ENCODE measurements at places on chromosomes 3 and 15.

DNA sequence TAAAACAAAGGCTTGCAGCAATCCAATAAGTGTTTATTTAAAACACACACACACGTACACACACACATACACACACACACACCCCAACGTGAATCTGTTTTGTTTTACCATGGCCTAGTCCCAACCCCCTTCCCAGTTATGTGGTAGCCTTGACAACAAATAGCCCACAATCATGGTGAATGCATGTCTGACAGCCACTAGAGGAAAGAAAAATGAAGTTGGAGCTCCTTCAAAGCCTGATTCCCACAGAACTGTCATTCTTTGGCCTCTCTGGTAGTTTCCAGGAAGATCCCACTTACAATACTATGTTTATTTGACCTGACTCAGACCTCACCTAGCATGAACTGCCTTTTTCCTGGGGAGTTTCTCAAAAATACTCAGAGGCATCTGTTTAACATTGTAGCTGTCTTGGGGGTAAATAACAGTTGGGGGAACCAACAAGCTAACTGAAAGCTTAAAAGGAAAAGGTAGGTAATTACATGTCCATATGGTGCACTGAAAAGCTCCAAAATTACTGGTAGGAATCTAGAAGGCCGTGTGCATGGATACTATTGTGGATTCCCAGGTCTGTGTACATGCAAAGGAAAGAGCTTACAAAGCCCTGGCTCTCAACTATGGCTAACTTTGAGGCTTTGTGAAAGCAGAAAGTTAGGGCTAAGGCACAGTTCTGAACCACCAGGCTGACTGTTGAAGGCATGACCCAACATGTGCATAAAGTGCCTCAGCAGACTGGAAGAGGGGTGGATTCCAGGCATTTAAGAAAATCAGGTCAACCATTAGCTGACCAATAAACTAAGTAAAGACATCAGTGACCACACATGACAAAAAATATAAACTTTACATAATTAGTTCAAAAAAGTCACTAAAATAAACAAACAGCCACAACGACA, 65.3 kb downstream of the FAIM start:
- H3K4me1 ChIP-seq, result peaks cover 12% of the 10 kb centered on the region
- no peak for DNase-seq
- H3K4me3 ChIP-seq, result no peak overlapping the region
- no peak overlapping the region for H3K27ac ChIP-seq
- H3K27me3 ChIP-seq, result no peaks in the 10 kb centered on the region
- H3K36me3 ChIP-seq, result peaks cover 4% of the 10 kb centered on the region

- H3K4me1 ChIP-seq, result peaks cover 7% of the 10 kb centered on the region
- H3K36me3 ChIP-seq, result no peaks in the 10 kb centered on the region
- H3K27me3 ChIP-seq, result no peaks in the 10 kb centered on the region
- H3K27ac ChIP-seq, result no peak overlapping the region
Observed at GRCh38 chr3:192861972-192862371, 55.7 kb downstream of the MB21D2 start.

GRCh38 chr3:187021748-187022402, 91.5 kb downstream of the ST6GAL1 start:
- H3K4me1 ChIP-seq, result no peaks in the 10 kb centered on the region
- no peak for DNase-seq
- no peaks in the 10 kb centered on the region for H3K36me3 ChIP-seq
- no peaks in the 10 kb centered on the region for H3K27me3 ChIP-seq
- no peak overlapping the region for H3K4me3 ChIP-seq

DNA sequence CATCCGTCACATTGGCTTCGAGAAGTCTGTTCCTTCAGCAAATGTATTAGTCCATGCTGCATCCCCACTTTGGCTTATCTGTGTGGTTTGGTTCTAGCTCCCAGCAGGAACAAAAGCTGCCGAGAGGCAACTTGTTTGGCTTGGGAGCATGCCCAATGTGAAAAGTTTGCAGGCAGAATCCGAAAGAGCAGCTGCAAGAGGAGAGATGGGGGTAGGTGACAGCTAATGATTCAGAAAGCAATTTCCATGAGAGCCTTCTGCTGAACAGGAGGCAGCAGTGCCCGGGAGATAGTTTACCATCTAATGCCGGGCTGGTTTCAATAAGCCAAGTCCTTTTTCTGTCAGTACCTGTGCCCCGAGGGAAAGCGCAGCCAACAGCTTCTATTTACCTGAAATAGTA, 60.2 kb downstream of the GRM7 start:
- H3K4me1 ChIP-seq, result no peaks in the 10 kb centered on the region
- no peaks in the 10 kb centered on the region for H3K27me3 ChIP-seq
- no peak overlapping the region for H3K27ac ChIP-seq
- no peak for DNase-seq
- H3K36me3 ChIP-seq, result no peaks in the 10 kb centered on the region

DNA sequence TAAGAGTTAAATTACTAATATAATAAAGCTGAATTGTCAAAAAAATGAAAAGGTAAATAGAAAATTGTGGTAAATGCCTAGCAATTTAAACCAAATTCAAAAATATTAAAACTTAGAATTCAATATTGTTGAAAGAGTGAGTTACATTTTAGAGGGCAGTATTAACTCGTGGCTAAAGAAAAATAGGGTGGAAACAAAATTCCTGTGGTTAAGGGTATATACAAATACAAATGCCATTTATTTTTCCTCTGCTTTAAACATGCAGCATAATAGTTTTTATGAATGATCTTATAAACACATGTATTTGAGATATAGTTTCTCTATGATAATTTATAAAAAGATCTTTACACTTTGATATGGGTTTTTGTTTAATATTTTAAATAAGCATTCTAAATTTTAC, 79.0 kb downstream of the NEDD4 start:
- no peak overlapping the region for H3K4me3 ChIP-seq
- no peaks in the 10 kb centered on the region for H3K4me1 ChIP-seq
- no peaks in the 10 kb centered on the region for H3K36me3 ChIP-seq
- no peak overlapping the region for H3K27ac ChIP-seq
- H3K27me3 ChIP-seq, result no peaks in the 10 kb centered on the region

DNA sequence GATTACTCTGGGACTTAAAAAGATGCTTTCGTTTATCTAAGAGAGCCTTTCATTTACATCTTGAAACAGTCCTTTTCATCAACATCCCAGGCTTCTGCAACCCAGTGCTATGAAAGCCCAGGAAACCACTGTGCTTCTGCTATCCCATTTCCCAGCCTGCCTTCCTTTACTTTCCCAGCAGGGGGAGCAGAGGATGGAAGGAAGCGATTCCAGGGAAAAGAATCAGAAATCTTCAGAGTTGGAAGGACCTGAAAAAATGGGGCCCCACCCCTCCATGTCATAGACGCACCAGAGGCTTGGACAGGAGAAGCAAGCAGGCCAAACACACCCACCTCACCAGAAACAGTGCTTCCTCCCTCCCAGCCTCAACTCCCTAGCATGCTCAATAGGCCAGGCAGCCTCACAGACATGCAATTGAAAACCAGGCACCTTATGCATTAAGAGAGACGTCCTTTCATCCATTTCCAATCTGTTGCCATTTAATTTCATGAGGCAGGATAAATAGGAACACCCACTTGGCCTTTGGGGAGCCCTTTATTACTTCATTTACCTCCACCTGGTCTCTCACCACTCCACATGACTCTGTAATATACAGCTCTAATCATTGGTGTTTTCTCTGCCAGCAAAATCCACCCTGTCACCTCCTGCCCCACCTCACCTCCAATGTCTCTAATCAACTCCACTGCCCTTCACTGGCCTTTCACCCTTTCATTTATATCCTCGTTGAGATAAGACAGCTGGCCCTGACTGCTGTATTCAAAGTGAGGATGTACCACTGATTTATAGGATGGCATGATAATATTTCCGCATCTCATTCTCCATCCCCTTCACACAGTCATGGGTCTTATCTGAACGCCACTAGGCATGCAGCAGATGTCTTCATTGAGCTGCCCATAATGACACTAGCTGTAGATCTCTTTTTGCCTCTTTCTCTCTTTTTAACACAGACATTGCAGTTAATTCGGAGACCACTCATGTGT, 583.9 kb downstream of the NTRK3 start:
- H3K27me3 ChIP-seq, result no peaks in the 10 kb centered on the region
- H3K36me3 ChIP-seq, result no peaks in the 10 kb centered on the region
- no peaks in the 10 kb centered on the region for H3K4me1 ChIP-seq
- DNase-seq, result peak; percentile 59
- no peak overlapping the region for H3K27ac ChIP-seq

DNA sequence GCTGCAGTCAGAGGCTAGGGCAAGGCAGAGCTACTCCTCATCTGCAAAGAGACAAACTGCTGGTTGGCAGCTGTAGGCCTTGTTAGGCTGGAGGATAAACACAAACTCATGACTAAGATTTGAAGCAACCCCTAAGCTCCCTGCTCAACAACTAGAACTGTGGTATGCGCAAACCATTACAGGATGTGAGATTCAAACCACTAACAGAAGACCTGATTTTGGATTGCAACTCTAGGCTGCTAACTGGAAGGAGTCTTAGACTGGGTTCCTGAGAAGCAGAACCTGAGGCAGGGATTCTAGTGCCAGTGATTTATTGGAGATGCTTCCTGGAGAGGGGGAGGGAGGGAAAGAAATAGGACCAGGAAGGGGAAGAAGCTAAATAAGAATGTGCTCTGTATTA, 22.5 kb downstream of the CCR4 start:
- H3K27me3 ChIP-seq, result no peaks in the 10 kb centered on the region
- no peak overlapping the region for H3K4me3 ChIP-seq
- H3K36me3 ChIP-seq, result no peaks in the 10 kb centered on the region
- H3K27ac ChIP-seq, result no peak overlapping the region
- no peaks in the 10 kb centered on the region for H3K4me1 ChIP-seq
- DNase-seq, result no peak

DNA sequence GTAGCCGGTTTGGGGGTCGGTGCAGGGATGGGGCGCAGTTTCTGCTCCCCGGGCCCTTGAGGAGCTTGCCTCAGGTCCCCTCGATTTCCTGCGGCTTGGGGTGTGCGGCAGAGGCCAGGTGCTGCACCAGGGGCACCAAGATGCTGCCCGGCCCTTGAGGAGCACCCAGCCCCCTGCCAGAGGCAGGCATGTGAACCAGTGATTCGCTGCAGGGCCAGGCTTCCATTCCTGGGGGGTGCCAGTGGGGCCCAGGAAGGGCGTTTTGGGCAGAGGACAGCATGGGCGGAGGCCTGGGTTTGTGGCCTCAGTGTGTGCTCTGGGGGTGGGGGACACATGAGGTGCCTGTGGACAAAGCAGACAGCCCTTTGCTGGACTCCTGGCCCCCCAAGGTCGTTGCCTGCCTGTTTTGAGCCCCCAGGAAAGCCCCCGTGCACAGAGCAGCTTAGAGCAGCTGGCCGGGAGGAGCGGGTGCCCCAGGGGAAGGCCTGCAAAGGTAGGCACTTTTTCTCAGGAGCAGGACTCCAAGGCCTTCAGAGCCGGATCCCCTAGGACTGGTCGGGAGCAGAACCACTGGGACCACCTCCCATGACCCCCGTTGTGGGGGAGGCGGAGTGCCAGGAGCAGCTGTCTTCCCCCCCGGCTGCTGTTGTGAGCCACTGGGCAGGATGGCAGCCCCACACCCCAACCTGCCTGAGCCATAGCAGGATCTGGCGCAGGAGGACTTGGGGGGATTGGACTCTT, 1.6 kb downstream of the PLXNA1 start:
- H3K4me3 ChIP-seq, result peak overlapping the region; percentile 98
- no peaks in the 10 kb centered on the region for H3K36me3 ChIP-seq
- no peak overlapping the region for H3K27ac ChIP-seq
- no peak for DNase-seq
- peaks cover 13% of the 10 kb centered on the region for H3K4me1 ChIP-seq
- H3K27me3 ChIP-seq, result peaks cover 14% of the 10 kb centered on the region

DNA sequence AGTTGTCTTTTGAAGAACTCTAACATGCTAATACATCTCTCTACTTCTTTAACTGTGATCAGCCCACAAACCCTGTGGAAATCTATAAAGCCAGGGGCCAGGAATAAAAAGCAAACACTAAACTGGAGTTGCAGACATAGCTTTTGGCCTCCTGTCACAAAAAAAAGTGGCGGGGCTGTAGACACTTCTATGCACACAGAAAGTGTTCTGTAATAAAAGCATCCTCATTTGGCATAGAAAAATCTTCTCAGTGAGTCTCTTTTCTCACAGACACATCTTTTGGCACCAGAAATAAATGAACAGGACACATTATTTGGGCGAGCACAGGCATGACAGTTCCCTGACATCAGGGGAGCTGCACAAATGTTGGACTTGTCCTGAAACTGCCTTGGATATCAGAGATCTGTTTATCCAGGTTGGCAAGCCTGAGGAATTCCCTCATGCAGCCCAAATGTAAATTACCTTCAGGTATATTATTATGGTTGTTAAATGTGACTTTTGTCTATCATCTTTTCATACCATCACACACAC, 355.4 kb downstream of the FGF12 start:
- H3K4me1 ChIP-seq, result peaks cover 7% of the 10 kb centered on the region
- H3K27ac ChIP-seq, result no peak overlapping the region
- H3K4me3 ChIP-seq, result no peak overlapping the region
- no peaks in the 10 kb centered on the region for H3K27me3 ChIP-seq
- H3K36me3 ChIP-seq, result no peaks in the 10 kb centered on the region

DNA sequence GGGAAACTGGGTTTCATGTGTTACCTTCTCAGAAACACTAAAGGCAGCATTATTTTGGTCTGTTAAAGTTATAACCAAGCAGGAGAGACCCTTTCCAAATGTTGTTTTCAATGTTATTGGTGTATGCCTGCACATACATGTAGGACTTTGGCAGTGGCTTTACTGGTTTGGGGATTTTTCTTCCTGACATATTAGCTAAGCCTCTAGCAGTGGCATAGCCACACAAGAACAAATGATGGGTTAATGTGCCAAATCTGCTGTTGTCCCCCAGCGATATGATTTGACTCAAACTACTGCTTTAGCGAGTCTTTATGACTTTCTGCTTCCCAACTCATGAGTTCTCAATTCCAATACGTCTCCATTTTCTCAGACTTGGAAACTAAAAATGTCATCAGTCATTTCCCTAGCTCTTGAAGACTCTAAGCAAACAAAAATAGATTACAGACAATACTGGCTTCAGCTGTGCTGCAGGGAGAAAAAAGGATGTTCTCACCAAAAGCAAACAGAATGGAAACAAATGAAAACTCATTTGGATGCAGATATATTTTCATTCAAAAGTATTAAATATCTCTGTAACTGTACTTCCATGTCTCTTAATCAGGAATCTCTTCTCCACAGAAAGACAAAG, 29.6 kb downstream of the TPM1 start:
- H3K27ac ChIP-seq, result peak overlapping the region; percentile 55
- H3K36me3 ChIP-seq, result peaks cover 3% of the 10 kb centered on the region
- H3K4me3 ChIP-seq, result no peak overlapping the region
- no peak for DNase-seq

- H3K4me3 ChIP-seq, result no peak overlapping the region
- peaks cover 4% of the 10 kb centered on the region for H3K36me3 ChIP-seq
- peaks cover 12% of the 10 kb centered on the region for H3K4me1 ChIP-seq
- no peaks in the 10 kb centered on the region for H3K27me3 ChIP-seq
Observed at GRCh38 chr3:38500688-38501417, 4.7 kb downstream of the EXOG start.

- peaks cover 11% of the 10 kb centered on the region for H3K4me1 ChIP-seq
- no peaks in the 10 kb centered on the region for H3K36me3 ChIP-seq
- H3K27me3 ChIP-seq, result no peaks in the 10 kb centered on the region
- no peak overlapping the region for H3K27ac ChIP-seq
Observed at GRCh38 chr3:21879184-21879886, 128.3 kb upstream of the ZNF385D start.

- no peak for DNase-seq
- H3K27ac ChIP-seq, result no peak overlapping the region
- no peak overlapping the region for H3K4me3 ChIP-seq
- no peaks in the 10 kb centered on the region for H3K36me3 ChIP-seq
Observed at GRCh38 chr15:33448961-33449606, 138.3 kb downstream of the RYR3 start.

- no peak overlapping the region for H3K4me3 ChIP-seq
- no peaks in the 10 kb centered on the region for H3K36me3 ChIP-seq
- no peak overlapping the region for H3K27ac ChIP-seq
- H3K4me1 ChIP-seq, result peaks cover 8% of the 10 kb centered on the region
- no peaks in the 10 kb centered on the region for H3K27me3 ChIP-seq
Observed at GRCh38 chr3:102532901-102533300, 98.1 kb downstream of the ZPLD1 start.
